Fibroblast of skin of right biceps (primary cell): ENCODE measurements at places on chromosomes 7 and 10.

DNA sequence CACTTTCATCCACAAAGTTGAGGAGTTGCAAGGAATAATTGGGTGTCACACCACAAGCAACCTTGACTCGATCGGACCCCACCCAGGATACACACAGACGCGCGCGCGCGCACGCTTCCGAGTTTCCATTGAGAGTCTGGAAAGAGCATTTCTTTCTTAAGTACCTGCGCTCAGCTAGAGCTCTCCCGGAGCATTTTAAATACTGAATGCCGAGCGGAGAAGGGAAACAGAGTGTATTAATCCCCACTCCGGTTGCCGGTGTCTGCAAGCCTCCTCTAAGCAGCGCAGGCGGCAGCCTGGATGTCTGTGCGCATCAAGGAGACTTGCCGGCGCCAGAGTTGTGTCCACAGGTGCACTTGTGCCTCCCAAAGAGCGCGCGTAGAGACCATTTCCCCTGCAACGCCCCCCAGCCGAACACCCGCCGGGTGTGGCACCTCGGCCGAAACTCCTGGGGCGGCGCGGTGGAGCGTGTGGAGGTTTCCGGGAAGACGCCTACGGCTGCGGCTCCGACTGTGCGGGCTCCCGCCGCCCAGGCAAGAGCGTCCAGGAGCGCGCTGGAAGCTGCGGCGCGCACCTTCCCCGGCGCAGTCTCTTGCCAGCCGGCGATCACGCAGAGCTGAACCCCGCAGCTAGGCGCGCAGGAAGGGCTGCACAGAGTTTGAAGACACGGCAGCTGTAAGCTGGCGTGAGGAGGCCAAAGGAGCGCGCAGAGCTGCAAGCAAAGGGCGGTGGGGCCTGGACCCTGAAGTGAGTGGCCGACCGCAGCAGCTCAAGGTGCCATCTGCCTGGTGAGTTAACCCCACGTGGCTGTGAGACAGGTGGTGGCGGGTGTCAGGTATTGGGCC is 1.1 kb upstream of the FEZF1 start:
- no peak for DNase-seq

DNA sequence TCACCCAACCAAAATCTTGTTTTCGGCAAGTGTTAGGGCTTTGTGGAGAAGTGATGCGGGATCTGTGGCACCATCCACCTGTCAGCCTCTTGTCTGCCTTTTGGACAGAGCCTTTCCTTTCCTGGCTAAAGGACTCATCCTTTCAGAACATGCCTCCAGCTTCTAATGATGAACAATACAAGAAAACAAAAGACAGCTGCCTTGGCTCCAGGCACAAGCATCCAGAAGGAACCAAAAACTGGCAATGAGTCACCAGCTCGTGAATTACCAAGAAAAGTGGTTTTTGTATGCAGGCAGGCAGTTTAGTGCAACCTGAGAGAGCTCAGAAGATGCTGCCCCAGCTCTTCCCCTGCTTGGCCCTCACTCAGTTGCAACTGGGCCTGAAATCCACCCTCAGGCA is 84.6 kb upstream of the NAMPT start:
- peak; percentile 65 for DNase-seq

GRCh38 chr10:71271662-71272055 is 47.4 kb upstream of the SLC29A3 start:
- DNase-seq, result peak; percentile 16

DNA sequence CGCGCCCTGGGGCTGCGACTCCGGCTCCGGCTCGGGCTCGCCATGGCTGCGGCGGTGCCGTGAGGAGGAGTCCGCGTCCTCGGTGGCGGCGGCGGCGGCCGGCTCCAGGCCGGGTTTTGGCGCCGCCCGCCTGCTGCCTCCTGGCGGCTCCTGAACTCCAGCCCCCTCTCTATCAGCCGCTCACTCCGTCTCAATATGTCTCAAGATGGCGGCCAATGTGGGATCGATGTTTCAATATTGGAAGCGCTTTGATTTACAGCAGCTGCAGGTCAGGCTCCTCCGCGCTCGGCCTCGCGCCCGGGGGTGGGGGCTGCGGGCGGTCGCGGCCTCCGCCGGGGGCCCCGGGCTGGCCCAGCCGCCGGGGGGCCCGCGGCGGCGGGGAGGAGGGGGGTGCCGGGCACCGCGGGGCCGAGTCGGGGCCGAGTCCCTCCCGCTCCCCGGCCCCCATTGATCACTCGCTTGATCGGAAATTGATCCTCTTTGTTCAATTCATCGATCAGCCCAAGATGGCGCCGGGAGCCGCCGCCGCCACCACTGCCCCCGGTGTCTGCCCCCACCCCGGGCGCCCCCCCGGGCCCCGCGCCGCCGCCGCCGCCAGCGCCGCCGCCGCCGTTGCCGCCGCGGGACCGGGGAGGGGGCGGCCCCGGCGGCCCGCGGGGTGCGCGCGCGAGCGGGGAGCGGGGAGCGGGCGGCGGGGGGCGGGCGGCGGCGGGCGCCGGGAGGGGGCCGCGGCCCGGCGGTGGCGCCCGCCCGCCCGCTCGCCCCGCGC is 1.4 kb upstream of the CUX1 start:
- DNase-seq, result peak; percentile 84

DNA sequence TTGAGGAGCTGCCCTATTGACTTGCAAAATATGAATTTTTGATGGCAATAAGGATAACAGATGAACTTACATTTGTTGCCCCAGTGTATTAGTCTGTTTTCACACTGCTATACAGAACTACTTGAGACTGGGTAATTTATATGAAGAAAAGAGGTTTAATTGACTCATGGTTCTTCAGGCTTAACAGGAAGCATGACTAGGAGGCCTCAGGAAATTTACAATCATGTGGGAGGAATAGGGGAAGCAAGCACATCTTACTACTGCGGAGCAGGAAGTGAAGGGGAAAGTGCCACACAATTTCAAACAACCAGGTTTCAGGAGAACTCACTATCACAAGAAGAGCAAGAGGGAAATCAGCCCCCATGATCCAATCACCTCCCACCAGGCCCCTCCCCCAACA is 57.9 kb downstream of the ZNF22 start:
- DNase-seq, result no peak

- DNase-seq, result peak; percentile 70
Observed at GRCh38 chr7:42254217-42254616, 17.2 kb upstream of the GLI3 start.

GRCh38 chr7:69365651-69366192 is 232.6 kb upstream of the AUTS2 start:
- DNase-seq, result peak; percentile 88

DNA sequence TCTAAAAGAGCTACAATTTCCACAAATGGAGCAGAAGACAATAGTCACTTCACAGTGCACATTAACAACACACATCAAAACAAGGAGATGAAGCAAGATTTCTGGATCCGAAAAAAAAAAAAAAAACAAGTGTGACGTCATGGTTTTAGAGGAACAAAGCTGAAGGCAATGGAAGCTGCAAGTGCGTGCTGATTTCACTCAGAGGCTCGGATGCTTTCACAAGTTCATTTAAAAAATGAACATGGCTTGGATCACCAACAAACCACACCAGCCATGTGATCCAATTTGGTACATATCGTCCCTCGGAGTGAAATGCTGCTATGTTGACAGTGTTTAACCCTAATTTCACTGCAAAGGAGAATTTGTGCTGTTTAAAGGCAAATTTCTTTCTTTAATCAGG is 337.0 kb upstream of the PRKCQ start:
- DNase-seq, result no peak

- peak; percentile 47 for DNase-seq
Observed at GRCh38 chr10:62627983-62628382, 176.5 kb upstream of the ADO start.

- DNase-seq, result no peak
Observed at GRCh38 chr10:30728127-30728526, 98.6 kb upstream of the LYZL2 start.

DNA sequence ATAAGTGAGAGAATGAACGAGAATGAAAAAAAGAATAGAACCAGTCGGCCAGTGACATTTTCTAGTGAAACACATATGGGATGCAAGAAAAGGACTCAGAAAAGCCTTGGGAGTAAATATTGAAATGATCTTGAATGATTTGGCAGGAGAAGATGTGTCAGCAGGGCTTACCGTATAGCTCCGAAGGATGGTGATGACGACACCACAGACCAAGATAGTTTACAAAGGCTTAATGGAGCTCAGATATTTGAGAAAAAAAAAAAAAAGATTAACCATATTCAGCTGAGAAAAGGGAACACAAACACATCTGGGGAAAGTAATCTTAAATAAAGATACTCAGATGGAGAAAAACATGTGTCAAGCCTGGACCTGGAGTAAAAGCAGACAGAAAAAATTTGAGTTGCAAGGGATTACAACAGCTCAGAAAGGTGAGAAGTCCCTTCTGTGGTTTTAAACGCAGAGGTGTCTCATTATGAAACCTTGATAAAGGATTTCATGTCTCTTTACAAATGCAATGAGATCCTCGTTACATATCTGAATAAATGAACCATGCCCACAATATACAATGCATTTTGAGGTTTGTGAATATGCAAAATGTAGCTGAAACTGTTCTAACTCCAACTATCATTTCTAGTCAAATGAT is 36.0 kb downstream of the DNAJB9 start:
- peak; percentile 5 for DNase-seq

- DNase-seq, result no peak
Observed at GRCh38 chr7:134191876-134192275, 64.7 kb downstream of the LRGUK start.

DNA sequence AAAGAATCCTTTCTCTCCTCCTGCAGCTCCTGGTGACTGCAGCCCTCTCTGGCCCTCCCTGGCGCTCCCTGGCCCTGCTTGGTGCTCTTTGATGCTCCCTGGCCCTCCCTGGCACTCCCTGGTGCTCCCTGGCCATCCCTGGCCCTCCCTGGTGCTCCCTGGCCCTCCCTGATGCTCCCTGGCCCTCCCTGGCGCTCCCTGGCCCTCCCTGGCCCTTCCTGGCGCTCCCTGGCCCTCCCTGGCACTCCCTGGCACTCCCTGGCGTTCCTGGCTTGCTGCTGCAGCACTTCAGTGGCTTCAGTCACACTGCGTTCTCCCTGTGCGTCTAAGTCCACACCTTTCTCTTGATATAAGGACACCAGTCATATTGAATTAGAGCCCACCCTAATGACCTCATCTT is 15.2 kb upstream of the FGFR2 start:
- DNase-seq, result no peak

GRCh38 chr10:95480102-95480900 is 80.9 kb downstream of the SORBS1 start:
- DNase-seq, result no peak

DNA sequence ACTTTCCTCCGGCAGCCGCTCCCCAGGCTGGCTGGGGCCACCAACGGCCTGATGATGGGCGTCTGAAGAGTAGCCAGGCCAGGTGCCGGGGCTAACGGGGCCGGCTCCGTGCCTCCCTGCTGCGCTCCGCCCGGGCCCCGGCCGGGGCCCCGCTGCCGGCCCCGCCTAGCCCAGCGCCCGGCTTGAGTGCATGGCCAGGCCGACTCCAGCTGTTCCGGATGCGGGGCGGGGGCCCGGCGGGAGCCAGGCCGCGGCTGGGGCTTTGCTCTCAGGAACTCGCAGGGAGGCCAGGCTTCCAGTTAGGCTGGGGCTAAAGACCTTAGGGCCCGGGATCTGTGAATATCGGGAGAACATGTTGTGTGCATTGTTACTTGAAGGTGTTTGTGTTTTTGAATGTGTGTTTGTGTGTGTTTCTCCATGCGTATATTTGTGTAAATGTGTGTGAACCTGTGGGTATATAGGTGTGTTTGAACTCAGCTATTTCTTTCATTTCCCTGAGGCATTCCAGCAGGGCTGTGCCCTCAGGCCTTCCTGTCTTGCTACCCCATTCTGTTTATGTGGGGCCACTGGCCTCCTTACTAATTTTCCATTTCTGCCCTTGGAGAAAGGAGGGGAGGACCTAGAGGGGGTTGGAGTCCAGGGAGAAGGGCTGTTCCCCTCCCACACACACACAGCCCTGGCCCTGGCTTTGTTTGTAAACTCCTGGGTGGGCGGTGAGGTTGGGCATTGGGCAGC is 1.1 kb upstream of the LBX1 start:
- DNase-seq, result no peak

DNA sequence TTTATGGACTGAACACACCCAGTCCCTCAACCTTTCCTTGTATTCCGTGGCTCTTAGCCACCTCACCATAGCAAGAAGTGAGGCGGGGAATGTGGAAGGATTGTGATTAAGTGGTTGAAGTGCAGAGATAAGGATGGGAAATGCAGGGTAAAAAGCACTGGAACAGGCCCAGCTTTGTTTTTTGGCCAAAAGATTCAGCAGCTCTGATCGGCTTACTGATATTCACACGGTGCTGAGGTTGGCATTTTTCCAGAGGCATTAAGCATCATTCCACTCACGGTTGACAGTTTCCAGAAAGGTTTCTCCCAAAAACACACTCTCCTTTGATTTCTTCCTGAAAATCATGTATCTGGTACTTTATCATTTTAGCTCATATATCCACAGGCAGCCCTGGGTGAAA is 544.2 kb downstream of the CNTNAP2 start:
- DNase-seq, result no peak
